Inflammatory macrophage treated with lipopolysaccharide for 1 hour (primary cell): ENCODE measurements at places on chromosomes 1 and 21.

GRCh38 chr1:15707239-15707925, 23.3 kb downstream of the PLEKHM2 start:
- DNase-seq = peak; percentile 13

GRCh38 chr1:164725401-164725800, 166.4 kb downstream of the PBX1 start:
- DNase-seq = no peak

GRCh38 chr1:169261884-169262283, 105.7 kb downstream of the NME7 start:
- DNase-seq = no peak

GRCh38 chr1:82515650-82516049, 714.9 kb downstream of the ADGRL2 start:
- DNase-seq = peak; percentile 1

DNA sequence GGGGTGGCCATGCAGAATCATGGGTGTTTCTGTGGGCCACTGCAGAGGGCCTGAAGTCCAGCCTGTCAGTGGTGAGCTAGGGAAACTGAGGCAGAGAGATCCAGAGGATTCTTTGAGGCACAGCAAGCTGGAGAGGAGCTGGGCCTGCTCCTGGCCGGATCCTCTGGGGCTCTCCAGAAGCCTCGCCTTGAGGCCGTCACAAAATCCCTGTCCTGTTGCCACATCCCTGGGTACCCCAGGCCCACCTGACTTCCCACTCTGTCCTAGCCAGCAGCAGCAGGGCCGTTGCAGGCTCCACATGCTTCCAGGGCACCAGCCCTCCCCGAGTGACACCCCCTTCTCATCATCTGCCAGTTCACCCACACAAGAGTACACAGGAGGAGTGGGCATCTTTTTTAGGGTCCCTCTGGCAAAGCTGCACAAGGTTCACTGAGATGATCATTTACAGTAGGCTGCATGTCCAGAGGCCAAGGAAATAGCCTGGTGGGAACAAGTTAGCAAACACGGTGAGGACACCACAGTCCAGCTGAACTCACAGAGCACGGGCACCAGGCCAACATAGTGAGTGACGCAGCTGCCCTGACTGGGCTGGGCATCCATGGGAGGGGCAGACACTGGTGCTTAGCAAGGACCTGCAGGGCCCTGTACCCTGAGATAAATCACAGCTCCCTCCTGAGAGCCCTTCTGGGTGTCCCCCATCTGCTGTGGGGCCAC, 25.1 kb upstream of the TSPEAR start:
- DNase-seq = no peak

GRCh38 chr21:27365394-27365793, 398.5 kb upstream of the ADAMTS5 start:
- no peak for DNase-seq

DNA sequence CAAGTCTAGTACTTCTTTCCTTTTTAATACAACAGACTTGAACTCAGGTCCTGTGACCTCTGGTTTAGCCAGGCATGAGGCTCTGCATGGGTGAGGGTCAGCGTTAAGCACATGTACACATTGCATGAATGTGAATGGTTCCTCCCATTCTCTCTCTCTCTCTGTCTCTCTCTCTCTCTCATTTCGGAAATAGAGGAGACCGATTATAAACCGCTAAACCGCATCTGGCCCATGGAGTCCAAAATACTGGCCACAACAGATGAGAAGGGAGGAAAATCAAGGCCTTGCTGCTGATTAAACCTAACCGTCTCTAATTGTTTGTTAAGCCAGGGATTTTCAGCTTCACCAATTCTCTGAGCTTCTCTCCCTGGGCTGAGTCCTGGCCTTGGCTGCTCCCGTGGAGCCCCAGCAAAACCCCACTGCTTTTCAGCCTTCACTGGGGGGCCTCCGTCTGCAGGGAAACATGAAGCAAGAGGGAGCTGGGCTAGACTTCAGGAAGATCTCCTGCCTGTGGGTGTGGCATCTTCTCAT, 6.6 kb downstream of the RSPO1 start:
- DNase-seq = no peak

DNA sequence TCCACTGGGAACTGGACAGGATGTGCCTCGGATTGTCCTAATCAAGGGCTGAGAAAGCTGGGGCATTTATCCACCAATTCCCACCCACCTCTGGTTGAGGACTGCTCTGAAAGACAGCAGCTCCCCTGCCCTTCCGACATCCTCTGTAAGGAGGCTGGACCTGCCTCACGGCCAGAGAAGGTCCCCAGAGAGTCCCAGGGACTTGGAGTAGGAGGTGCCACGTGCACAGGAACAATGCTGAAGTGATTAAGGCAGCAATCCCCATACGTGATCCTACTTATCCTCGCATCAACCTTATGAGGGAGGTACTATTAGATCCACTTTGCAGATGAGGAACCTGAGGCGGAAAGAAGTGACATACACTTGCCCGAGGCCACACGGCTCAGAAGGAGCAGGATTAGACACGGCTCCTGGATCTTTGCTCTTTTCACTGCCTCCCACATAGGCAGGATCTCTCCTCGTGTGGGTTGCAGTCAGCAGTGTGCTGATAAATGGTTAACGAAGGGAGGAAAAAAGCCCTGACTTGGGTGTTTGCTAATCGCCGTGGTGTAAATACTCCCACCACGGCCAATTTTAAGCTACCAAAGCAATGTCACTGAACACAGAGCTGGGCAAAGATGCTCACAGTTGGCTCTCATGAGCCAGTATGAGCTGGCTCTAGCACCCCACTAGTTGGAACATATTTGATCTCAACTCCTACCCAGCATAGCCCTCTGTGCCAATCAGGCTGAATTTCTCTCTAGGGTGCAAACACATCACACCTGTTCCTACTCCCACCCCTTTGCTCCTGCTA, 18.6 kb upstream of the LDLRAP1 start:
- no peak for DNase-seq

DNA sequence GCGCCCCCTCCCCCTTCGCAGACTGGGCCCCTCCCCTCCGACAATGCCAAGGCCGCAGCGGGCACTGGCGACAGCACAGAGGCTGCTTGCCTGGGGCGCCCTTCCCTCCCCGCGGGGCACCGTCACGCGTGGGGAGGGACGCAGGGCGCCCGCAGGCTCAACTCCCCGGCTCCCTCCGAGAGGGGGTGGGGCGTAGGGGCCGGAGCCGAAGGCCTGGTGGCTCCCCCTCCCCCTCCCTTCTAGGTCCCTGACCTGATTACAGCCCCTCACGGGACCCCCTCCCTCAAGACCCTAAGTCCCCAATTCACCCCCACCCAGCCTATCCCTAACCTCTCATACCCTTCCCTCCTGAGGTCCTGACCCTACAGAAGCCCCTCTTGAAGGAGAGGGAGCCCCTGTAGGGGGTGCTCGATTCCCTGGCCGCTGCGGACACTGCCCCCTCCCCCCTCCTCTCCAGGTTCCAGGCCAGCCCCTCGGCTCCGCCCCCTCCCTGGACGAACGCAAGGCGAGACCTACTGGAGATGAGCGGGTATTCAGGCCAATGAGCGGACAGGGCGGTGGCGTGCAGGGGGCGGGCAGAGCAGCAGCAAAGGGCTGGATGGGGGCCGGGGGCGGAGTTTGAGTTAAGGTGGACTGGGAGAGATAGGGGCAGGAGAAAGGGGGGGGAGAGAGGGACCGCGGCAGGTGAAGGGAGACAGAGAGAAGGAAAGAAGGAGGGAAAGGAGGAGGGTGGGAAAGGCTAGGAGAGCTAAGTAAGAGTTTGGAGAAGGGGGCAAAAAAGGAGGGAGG, 733 bp upstream of the ZBTB7B start:
- DNase-seq = peak; percentile 99

- DNase-seq = no peak
Measured at GRCh38 chr1:60470246-60470645, 396.7 kb upstream of the C1orf87 start.

DNA sequence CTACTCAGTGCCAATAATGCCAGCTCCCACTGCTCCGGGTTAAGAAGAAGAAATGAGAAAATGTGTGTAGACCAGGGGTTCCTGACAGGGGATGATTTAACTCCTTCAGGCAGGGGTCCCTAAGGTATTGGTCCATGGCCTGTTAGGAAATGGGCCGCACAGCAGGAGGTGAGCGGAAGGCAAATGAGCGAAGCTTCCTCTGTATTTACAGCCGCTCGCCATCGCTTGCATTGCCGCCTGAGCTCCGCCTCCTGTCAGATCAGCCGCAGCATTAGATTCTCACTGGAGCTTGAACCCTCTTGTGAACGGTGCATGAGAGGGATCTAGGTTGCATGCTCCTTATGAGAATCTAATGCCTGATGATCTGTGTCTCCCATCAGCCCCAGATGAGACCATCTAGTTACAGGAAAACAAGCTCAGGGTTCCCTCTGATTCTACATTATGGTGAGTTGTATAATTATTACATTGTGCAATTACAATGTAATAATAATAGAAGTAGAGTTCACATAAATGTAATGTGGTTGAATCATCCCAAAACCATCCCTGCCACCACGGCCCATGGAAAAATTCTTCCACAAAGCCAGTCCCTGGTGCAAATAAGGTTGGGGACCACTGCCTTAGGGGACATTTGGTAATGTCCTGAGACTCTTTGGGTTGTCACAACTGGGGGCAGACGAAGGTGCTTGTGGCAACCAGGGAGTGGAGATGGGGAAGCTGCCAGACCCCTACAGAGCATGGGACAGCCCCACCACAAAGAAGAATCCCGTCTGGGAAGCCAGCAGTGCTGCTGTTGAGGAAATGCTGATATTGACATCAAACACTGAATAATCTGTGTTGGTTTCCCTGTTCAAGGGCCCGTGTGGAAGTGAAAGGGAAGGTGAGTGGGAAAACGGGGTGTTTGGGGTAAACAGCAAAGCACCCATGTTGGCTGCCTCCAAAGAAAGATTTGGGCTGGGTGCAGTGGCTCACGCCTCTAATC, 60.8 kb downstream of the DHRS3 start:
- no peak for DNase-seq

DNA sequence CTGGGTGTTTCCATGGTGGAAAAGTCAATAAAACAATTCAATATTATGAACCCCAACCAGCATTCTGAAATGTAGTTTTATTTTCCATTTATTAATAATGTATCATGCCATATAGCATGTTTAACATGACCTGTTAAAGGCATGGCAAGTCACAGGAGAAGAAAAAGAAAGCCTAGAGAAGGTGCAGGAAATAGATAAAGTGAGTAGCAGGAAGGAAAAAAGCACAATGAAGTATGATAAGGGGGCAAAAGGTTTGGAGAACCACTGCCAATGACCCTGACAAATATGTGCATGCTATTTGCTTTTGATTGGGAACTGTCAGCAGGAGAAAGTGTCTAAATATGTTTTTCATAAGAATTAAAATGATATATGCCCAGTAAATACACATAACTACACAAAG, 85.6 kb downstream of the HMCN1 start:
- DNase-seq = no peak

GRCh38 chr1:29331729-29332128, 95.4 kb downstream of the PTPRU start:
- no peak for DNase-seq
